Stimulated activated CD8-positive, alpha-beta memory T cell treated with anti-CD3 and anti-CD28 coated beads, Interleukin-7, amount 100 ng/mL, for 1 hour (primary cell): ENCODE measurements at places on chromosomes 13 and 19.

- DNase-seq: no peak
Measured at GRCh38 chr13:44136696-44137268, 236.8 kb upstream of the SERP2 start.

DNA sequence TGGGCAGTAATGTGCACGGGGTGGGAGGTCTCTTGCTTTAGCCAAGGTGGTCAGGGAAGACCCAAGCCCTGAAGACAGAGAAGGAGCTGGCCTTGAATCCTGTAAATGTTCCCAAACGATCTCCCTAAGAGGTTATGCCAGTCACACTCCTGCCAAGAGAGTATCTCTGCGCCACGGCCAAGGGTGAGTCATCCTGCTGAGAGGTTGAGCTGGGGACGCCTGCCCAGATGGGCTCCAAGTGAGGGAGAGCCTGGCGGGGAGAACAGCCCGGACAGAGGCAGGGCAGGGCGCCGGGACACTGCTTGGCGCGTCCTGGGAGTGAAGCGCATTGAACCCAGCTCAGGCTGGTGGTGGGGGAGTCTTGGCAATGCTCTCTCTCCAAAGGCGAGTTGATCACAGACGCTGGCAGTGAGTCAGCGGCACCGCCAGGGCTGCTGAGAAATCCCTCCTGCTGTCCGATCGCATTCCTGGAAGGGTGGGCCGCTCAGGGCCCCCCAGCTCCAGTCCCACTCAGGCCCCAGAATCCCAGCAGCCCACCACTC, 16.4 kb downstream of the SULT2B1 start:
- no peak for DNase-seq

DNA sequence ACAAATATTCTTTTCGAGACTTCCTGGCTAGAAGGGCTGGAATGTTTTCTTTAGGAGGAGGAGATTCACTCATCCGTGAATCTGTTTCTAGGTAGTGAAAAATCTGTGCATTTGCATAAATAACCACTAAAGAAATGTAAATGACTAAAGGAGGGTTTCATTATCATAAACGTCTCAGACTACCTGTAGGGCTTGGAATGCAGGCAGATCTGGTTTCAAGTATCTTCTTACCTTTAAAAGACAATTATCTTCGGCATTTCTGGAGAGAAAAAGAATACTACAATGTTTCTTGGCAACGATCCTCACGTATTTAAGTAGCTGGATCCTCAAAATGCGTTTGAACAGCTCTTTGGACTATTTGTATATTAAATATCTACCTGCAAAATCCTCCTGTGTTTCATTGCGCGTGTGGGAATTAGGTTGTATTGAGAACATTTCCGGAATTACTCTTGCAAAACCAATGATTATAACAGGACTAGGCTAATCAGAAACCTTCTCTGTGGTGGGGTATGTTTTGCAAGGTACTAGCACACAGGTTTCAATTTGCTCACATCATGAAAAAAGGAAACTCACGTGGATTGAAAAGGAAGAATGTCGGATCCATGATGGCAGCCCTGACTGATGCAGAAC, 291.1 kb upstream of the ARGLU1 start:
- DNase-seq: no peak

- DNase-seq: no peak
Measured at GRCh38 chr13:106586648-106587166, 18.8 kb upstream of the ARGLU1 start.

DNA sequence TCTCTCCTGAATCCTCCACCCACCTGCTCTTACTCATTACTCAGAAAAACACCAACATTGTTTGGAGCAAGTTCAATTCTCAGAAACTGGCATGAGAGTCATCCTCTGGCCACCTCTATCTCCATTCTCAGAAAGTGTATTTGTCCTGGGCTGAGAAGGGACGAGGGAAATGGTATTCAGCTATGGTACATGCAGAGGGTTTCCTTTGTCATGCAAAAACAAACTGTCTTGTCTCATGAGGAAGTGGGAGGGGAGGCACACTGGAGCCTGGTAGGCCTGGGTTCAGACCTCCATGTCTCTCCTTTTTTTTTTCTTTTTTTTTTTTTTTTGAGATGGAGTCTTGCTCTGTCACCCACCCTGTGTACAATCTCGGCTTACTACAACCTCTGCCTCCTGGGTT, 31.9 kb upstream of the LILRA2 start:
- DNase-seq: no peak

- no peak for DNase-seq
Measured at GRCh38 chr19:5326986-5327623, 13.5 kb downstream of the PTPRS start.

- DNase-seq: peak; percentile 75
Measured at GRCh38 chr19:13833330-13834243, 38.3 kb downstream of the ZSWIM4 start.

DNA sequence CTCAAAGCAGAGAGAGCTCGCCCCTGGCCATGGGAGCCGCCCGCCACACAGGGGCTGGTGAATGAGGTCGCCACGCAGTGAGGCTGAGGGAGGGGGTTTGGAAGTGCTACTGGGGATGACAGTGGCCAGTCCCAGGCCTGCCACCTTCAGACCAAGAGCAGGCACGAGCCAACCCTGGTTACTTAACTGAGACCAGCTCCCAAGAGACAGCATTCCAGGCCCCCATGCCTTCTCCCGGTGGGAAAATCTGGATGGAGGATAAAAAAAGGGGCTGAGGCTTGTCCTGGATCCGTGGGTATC, 43.3 kb downstream of the RAB20 start:
- DNase-seq: no peak

GRCh38 chr13:113647351-113648215, 10.4 kb downstream of the ATP4B start:
- DNase-seq: no peak

DNA sequence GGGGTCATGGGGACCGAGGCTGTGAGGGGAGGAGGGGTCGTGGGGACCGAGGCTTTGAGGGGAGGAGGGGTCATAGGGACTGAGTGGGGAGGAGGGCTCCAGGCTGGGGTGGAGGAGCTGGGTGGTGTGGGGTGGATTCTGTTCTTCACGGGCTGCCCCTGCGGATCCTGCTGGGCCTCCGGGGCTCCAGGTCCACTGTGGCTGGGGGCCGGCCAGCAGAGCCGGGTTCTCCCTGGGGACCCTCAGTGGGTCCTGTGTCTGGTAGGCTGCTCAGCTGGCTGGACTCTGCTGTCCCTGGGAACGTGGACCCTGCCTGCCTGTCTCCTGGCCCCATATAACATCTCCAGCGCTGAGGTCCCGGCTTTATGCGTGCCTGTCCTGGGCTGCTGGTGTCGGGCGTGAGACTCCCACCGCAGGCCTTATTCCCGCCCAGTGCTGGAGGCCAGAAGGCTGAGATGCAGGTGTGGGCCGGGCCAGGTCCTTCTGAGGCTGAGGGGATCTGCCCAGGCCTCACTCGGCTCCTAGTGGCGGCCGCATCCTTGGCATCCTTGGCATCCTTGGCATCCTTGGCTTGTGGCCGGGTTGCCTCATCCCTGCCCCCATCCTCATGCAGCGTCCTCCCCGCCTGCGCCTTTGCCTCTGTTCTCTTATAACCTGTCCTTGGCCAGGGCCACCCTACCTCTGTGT, 19.8 kb upstream of the GNA15 start:
- no peak for DNase-seq

- no peak for DNase-seq
Measured at GRCh38 chr19:15595069-15595468, 19.9 kb upstream of the CYP4F8 start.

- DNase-seq: no peak
Measured at GRCh38 chr13:112715715-112716460, 26.1 kb downstream of the ATP11A start.

DNA sequence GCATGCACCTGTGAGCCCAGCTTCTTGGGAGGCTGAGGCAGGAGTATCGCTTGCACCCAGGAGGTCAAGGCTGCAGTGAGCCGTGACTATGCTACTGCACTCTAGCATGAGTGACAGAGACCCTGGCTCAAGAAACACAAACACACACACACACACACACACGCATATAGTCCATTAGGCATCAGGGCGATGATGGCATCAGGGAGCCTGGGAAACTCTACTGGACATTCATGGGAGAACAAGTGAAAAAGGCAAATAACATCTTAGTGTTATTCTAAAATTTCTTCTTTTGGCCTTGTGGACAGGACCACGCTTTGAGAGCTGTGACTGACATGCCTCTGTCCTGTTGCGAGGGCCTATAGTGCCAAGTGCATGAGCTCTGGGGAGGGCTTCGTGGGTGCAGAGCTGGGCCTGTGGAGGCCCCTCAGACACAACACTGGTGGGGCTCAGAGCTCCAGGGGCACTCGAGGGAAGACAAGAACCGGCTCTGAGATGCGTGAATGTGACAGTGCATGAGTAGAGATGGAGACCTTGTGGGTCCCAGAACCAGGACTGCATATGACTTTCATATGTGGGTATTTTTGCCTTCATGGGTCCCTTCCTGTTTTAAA, 8.0 kb upstream of the USF2 start:
- no peak for DNase-seq

- no peak for DNase-seq
Measured at GRCh38 chr19:28960986-28961705, 251.8 kb downstream of the UQCRFS1 start.

- no peak for DNase-seq
Measured at GRCh38 chr19:15838351-15838750, 22.9 kb upstream of the OR10H1 start.
